ENCODE measurements at places on chromosomes 7 and 10.

- DNase-seq: no peak
Observed at GRCh38 chr10:34163075-34163905, 651.8 kb downstream of the PARD3 start.

GRCh38 chr10:132173185-132173584 lies 13.6 kb upstream of the DPYSL4 start:
- DNase-seq: no peak

GRCh38 chr10:12179606-12180170 lies 16.0 kb downstream of the NUDT5 start:
- DNase-seq: no peak

GRCh38 chr7:121306565-121306964 lies 22.2 kb upstream of the WNT16 start:
- DNase-seq: no peak

Measured in urothelium cell line (cell line).